ENCODE measurements at places on chromosomes 6 and 20.

GRCh38 chr20:17825252-17825959, 125.6 kb downstream of the BANF2 start:
- no peak for DNase-seq

DNA sequence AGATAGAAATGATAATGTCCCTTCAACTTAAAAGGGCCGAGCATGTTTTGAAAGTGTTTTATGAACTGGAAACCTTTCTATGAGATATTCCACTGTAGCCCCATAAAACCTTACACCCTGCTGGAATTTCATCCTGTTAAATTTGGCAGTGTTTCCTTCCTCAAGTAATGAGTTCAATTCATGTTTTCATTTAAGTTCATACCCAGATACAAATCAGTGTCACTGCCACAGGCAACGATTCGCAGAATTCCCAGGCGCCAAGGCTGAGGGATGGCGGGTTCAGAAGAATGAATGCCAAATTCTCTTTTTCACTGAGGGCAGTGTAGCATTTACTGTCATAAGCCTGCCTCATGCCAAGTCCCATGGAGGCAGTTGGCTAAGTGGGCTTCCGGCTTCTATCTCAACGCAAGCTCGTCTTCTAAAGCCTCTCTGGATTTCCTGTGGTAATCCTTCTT, 511.8 kb upstream of the ID4 start:
- DNase-seq = no peak

DNA sequence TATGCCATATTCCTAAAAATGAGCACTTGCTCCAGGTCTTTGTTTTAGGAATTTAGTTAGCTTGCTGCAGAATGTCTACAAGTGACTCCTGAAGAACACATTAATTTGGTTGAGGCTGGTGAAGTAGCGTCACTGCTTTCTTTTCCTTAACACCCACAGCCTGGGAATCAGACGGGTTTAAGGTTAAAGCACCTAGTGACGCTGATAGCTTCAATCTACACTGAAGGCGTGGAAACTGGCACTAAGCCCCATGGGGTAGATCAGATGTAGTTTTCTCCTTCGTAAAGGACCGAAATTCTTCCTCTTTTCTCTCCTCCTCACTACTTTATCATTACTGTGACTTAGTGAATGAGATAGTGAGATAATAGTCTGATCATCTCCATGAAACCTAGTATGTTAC, 90.3 kb downstream of the TBC1D7 start:
- DNase-seq = no peak

- no peak for DNase-seq
These were observed 165.4 kb upstream of the CHD6 start for GRCh38 chr20:41783423-41784208.

- DNase-seq = no peak
These were observed 185.0 kb upstream of the PDE10A start for GRCh38 chr6:165848086-165848426.

GRCh38 chr20:36408219-36408618, 102.1 kb downstream of the DLGAP4 start:
- DNase-seq = peak; percentile 92

GRCh38 chr6:20640181-20640580, 105.9 kb downstream of the CDKAL1 start:
- no peak for DNase-seq
